ENCODE measurements at places on chromosomes 16 and 17.

GRCh38 chr17:31309556-31309955 lies 4.3 kb downstream of the EVI2B start:
- no peak for DNase-seq

GRCh38 chr16:67803894-67804293 lies 2.5 kb downstream of the RANBP10 start:
- DNase-seq = no peak

DNA sequence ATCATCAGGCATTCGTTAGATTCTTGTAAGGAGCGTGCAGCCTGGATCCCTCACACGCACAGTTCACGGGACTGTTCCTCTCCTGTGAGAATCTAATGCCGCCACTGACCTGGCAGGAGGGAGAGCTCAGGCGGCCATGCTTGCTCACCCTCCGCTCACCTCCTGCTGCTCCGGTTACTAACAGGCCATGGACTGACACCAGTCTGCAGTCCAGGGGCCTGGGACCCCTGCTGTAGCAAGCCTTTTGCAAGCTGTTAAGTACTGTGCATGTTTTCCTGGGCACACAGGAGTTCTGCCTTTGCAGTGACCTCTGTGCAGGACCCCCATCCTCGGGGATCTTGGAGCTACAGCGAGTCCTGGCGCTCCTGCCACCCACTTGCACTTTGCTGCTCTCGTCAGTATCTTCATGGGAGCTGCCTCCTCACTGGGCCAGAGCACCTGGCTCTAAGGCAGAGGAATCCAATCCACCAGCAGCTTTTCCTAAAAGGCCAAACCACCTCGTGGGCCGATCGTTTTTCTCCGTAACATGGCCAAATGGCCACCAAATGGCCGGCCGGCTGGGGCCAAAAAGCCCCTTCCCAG lies 230.6 kb downstream of the FOXL1 start:
- no peak for DNase-seq

GRCh38 chr17:81832608-81833159 lies 407 bp downstream of the MCRIP1 start:
- no peak for DNase-seq

- DNase-seq = no peak
Observed at GRCh38 chr16:35339337-35339736, 1879.9 kb downstream of the TP53TG3F start.

- DNase-seq = no peak
Observed at GRCh38 chr16:48507886-48508285, 102.1 kb downstream of the N4BP1 start.

GRCh38 chr16:82510789-82511305 lies 115.9 kb upstream of the CDH13 start:
- no peak for DNase-seq

DNA sequence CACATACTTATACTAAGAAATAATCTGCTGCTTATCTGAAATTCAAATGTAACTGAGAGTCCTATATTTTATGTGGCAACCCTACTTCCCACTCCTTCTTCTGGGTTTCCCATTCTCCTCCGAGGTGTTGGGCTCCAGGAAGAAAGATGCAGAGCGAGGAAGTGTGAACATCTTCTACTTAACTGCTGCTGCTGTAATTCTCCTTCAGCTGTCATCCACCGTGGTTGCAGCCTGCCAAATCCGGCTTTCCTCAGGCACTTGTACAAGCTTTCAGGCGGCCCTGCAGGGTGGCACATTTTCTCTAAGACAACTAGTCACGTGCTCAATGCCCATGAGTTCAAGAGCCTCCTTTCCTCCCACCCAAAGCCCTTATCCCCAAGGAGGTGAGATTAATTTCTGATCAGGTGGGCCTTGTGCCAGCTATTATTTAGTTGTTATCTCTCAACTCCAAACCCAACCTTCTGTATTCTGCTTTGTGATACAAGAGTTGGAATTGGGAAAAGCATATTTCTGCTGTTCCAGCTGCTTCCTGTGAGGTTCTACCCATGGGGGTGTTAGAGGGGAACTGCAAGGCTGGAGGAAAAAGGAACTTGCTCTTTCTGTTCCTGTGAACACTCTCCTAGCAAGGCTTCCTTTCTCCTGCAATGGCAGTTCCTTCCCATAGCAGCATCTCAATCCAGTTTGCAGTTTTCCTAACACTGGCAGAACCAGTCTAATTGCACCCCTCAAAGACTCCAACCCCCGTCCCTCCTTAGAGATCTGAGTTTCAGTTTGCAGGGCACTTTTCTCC lies 67.6 kb upstream of the RBBP6 start:
- DNase-seq = no peak

GRCh38 chr17:16939606-16940115 lies 32.3 kb downstream of the TNFRSF13B start:
- DNase-seq = no peak

DNA sequence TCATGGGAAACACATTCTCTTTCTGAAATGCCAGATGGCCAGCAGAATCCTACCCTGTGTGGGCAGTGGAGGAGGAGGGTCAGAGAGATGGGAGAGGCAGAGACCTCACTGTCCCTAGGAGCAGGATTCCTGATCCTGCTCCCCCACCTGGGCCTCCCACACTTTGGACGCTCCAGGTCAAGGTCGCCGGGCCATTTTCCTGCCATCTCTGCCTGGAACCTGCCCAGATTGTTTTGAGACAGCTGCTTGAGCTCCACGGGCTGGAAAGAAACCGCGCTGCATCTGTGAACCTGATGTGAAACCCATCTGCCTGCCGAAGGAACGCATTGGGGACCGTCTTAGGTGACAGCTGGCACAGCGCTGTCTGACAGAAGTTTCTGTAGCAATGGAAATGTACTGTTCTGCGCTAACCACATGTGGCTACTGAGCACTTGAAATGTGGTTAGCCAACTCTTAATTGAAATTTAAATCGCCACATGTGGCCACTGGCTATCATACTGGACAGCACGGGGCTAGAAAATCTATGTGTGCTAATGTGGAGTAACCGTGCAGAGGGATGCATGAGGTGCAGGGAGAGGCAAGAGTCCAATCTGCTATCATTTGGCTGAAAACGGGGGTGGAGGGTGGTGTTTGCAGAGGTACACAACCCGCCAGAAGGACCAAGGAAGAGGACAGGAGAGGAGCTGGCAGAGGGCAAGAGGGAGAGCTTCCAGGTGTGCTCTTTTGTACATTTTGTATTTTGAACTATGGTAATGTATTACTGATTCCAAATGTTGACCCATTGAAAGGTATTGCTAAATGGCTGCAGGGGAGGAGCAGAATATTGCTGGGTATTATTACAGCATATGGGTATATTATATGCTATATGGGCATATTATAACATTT lies 15.4 kb upstream of the NUBP1 start:
- DNase-seq = no peak

- DNase-seq = peak; percentile 41
Observed at GRCh38 chr16:74999609-75000480, 1.0 kb downstream of the ZNRF1 start.

GRCh38 chr16:54522584-54522983 lies 236.0 kb upstream of the IRX3 start:
- no peak for DNase-seq

DNA sequence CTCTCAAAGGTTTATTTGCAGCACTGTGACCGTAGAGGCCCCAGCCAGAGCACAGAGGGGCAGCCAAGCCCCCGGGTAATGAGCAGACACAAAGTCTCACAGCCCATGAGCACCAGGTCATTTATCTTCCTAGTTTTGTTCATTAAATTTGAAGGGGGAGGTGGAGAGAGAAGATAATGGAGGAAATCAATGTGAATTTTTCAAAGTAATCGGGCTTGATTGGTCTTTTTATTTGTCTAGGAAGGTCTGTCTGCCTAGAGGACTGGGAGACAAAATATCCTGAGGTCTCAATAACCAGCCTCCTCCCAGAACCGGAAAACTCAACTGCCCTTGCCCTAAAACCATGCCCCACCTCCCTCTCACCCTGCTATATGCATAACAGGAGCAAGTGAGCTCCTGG lies 189.0 kb downstream of the SLC39A11 start:
- DNase-seq = no peak

DNA sequence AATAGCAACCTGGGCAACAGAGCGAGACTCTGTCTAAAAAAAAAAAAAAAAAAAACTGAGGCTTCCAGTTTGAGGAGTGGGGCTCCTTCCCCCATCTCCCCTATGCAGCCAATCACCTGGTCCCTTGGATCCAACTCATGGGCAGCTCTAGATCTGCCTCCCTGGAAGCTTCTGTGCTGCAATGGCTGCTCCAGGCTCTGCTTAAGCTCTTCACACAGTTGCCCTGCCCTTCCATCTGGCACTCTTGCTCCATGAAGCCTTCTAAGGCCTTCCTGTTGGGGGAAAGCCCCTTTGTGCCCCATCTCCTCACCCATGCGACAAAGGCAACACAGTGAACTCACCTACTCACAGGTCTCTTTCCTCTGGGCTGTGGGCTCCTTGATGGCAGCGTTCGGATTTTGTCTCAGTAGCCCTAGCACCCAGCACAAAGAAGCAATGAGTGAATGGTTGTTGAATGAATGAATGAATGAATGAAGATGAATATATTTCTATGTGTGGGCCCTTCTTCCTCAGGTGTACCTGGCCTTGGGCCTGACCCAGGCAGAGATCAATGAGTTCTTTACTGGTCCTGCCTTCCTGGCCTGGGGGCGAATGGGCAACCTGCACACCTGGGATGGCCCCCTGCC lies 1.9 kb downstream of the NAGLU start:
- DNase-seq = no peak

DNA sequence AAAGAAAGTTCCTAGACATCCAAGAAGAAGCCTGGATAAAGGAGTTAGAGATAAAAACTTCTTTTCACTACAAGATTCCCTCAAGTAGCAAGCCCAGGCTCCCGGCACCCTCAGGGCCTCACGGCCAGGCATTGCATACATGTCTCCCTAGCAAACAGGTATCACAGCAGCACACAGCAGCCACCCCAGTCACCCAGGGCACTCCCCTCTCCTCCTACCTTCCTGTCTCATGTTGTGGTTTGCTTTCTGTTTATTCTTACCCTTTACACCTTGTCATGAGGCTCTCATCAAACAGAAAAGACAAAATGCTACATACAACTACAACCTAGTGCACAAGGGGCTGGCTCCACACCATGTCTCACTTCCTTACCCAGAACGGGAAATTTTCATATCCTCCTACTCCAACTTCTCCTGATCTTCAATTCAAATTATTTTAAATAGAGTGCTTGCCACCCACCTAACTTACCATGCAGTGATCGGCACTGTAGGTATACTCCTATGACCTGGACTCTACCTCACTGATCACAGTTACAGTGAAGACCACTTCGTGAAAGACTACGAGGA lies 42.7 kb downstream of the XPO6 start:
- no peak for DNase-seq

GRCh38 chr17:46171939-46172338 lies 21.3 kb downstream of the KANSL1 start:
- no peak for DNase-seq

GRCh38 chr16:86975445-86975844 lies 341.7 kb downstream of the C16orf95 start:
- peak; percentile 78 for DNase-seq

DNA sequence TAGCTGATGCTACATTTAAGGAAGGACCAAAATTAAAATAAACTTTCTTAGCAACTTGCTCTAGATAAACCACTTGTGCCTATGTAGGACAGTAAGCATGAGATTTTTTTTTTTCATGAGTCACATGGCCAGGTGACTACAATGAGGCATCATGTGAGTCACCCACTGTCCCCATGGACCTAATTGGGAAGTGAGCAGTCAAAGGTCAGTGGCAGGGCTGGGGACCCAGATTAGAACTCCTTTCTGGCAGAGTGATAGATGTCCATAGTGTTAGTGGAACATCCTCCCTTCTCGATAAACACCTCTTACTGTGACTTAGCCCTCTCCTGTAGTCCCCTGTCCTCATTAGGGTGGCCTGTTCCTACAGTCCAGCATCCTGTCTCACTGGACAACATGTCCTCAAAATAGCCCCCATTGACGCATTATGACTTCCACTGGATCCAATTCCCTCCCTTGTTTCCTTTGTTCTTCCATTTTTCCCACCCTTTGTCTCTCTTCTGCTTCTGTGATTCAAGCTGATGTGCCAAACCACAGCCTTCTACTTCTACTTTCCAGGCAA lies 12.4 kb downstream of the ITGB3 start:
- peak; percentile 88 for DNase-seq

DNA sequence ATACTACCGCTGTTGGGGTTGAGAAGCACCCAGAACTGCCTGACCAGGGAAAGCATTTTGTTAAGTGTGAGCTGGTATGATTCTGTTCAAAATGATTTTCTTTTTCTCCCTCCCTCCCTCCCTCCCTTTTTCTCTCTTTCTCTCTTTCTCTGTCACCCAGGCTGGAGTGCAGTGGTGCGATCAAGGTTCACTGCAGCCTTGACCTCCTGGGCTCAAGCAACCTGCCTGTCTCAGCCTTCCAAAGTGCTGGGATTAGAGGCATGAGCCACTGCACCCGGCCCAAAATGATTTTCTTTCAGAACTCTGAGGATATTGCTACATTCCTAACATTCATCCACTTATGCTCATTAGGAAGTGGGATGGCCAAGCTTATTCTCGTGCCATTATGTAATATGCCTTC lies 41.3 kb downstream of the SLC47A1 start:
- no peak for DNase-seq

GRCh38 chr16:15721018-15721417 lies 71.0 kb downstream of the NDE1 start:
- DNase-seq = no peak

- no peak for DNase-seq
Observed at GRCh38 chr17:47622180-47622549, 27.6 kb upstream of the KPNB1 start.

DNA sequence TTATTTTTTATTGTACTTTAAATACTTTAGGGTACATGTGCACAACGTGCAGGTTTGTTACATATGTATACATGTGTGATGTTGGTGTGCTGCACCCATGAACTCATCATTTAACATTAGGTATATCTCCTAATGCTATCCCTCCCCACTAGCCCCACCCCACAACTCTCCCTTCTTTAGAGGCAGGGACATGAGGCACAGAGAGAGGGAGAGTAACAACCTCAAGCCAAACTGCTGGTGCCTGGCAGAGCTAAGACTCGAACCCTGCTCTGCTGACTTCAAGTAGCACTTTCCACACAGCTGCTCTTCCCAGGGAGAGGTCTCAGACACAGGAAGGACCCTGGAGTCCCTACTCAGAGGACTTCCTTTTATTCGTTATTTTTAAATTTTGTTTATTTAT lies 69.4 kb downstream of the WSB1 start:
- no peak for DNase-seq

- no peak for DNase-seq
Observed at GRCh38 chr17:58268326-58268725, 12.4 kb downstream of the MPO start.

- DNase-seq = peak; percentile 16
Observed at GRCh38 chr16:79600638-79601091, at the start of gene MAF. TSS of gene MAF (minus strand) at chr16:79600737. CDS start at chr16:79599902, 835 bp downstream.

- DNase-seq = no peak
Observed at GRCh38 chr17:27945333-27945616, 52.1 kb upstream of the LYRM9 start.

DNA sequence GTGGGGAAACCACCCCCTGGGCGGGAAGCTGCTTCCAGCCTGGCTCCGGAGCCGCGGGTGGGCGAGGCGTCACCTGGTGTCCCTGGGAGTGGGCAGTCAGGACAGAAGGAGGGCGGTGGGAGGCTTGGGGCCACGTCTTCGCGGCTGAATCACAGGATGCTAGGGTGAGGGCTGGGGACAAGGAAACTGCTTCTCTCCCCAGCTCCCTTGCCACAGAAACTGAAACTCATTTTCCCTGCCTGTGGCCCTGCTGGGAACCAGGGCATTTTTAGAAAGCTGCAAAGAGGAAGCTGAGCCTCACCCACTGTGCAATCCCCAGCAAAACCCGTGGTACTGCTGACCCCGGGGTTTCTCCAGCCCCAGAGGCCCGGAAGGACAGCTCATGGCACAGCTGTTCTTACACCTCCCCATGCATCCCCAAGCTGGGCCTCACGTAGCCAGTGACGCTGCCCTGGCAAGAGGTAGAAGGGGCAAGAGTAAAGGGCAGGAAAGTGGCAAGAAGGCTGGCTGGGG lies 8.2 kb downstream of the RHBDF2 start:
- DNase-seq = peak; percentile 33

Measured in PC-3 (cell line).